ENCODE measurements at places on chromosomes 6 and 20. TPM values are rescaled to one million over a fixed set of nuclear protein-coding genes. Genes with fewer than 3 reads are reported as not detected.

UNC5CL gene
- polyA plus RNA-seq: 5.8 TPM

HM13 gene
- 87.5 TPM for polyA plus RNA-seq

LKAAEAR1 gene
- 0.14 TPM for polyA plus RNA-seq

FOXC1 gene
- 17.3 TPM for polyA plus RNA-seq

DYNLT2 gene
- polyA plus RNA-seq: 8.9 TPM

NEURL2 gene
- polyA plus RNA-seq: 51.4 TPM

CST9L gene
- polyA plus RNA-seq: 0.09 TPM

TMEM200A gene
- polyA plus RNA-seq: 3.9 TPM

PRSS16 gene
- 96.4 TPM for polyA plus RNA-seq

TMEM151B gene
- polyA plus RNA-seq: 0.50 TPM

SLC26A8 gene
- polyA plus RNA-seq: 0.11 TPM

DPPA5 gene
- 0.39 TPM for polyA plus RNA-seq

CNKSR3 gene
- polyA plus RNA-seq: 8.2 TPM

WRNIP1 gene
- 85.3 TPM for polyA plus RNA-seq

RBPJL gene
- polyA plus RNA-seq: 0.07 TPM

SNPH gene
- 2.2 TPM for polyA plus RNA-seq

MYLK4 gene
- 0.52 TPM for polyA plus RNA-seq

CTCFL gene
- polyA plus RNA-seq: 0.07 TPM

NAPB gene
- 8.8 TPM for polyA plus RNA-seq

All from thymus (tissue), 14 donors.